ENCODE measurements at places on chromosomes 3 and 15.

DNA sequence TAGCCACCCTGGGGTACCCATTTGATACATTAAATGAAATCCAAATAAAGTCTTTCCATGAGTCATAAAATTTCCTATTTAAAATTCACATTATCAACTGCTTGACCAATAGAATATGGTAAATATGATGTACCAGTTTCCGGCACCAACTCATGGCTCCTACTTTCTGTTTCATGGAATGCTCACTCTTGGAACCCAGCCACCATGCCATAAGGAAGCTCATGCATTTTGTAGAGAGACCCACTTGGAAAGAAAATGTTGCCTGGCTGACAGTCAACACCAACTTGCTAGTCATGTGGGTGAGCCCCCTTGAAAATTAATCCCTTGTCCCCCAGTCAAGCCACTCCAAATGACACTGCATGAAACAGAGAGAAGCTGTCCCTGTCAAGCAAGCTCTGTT, 57.2 kb downstream of the WWTR1 start:
- no peak for DNase-seq

DNA sequence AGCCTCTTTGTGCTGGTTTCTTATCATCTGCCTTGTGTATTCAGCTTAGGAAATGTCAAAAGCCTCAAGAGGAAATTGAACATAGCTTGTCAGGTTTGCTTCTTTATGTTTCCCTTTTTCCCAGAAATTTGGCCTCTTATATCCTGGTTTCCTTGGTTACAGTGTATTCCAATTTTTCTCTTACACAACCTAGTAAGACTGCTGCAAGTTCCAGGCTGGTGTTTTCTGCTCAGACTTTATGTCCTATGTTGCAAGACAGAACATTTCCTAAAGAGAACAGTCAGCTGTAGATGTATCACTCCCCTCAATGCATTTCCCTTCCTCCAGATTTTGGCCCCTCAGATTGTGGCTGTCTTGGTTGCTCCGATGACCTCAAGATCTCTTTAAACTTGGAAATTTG, 102.5 kb downstream of the SH3GL3 start:
- no peak for DNase-seq

DNA sequence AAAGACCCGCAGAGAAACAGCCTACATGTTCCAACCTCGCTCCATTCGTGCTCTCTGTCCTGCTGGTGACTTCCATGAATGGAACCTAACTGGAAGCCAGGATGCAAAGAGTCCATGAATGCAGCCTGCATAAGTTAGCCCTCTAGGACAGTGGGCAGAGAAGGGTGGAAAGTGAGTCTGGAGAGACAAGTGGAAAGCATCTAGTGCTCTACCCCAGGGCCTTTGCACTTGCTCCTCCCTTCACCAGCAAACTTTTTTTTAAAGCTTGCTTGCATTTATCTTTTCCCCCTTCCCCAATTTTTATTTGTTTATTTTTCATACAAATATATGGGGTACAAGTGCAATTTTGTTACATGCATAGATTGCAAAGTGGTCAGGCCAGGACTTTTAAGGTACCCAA, 7.9 kb upstream of the CYP1A1 start:
- DNase-seq, result no peak

DNA sequence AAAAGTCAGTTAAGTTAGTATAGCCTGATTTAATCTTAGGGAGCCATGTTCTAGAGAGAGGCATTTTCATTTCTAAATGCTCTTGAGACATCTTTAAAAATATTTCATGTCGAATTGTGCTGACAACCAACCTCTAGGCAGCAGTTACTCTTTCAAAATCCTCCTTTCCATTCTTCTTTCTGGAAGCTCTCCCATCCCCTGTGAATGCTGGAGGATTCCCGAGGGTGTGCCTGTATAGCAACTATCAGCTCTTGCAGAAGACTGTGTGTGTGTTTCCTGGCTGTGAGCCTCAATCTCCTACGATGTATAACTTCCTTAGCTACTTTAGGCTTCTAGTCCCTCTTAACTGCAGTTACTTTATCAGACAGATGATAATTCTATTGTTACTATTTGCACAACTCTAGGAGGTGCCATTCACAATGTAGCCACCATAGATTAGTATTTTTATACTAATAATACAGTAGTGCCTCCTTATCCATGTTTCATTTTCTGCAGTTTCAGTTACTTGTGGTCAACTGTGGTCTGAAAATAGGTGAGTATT, 250.3 kb downstream of the EDEM1 start:
- DNase-seq, result peak; percentile 44

DNA sequence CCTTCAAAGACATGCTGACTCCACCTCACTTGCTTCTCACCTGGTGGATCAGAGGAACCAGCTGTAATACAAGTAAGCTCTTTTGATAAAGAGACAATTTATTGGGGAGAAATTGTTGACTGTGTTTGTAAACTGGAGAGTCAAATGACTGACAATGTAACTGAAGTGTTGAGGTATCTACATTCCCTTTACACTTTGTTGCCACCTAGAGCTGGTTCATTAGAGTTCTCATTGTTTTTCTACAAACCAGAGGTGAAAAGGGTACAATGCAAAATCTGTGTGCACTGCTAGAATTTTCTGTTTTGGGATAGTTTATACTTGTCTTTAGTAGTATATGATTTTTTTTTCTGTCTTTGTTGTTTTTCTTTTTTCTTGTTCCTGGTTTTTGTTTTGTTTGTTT, 8.7 kb upstream of the LRRC58 start:
- DNase-seq, result no peak

DNA sequence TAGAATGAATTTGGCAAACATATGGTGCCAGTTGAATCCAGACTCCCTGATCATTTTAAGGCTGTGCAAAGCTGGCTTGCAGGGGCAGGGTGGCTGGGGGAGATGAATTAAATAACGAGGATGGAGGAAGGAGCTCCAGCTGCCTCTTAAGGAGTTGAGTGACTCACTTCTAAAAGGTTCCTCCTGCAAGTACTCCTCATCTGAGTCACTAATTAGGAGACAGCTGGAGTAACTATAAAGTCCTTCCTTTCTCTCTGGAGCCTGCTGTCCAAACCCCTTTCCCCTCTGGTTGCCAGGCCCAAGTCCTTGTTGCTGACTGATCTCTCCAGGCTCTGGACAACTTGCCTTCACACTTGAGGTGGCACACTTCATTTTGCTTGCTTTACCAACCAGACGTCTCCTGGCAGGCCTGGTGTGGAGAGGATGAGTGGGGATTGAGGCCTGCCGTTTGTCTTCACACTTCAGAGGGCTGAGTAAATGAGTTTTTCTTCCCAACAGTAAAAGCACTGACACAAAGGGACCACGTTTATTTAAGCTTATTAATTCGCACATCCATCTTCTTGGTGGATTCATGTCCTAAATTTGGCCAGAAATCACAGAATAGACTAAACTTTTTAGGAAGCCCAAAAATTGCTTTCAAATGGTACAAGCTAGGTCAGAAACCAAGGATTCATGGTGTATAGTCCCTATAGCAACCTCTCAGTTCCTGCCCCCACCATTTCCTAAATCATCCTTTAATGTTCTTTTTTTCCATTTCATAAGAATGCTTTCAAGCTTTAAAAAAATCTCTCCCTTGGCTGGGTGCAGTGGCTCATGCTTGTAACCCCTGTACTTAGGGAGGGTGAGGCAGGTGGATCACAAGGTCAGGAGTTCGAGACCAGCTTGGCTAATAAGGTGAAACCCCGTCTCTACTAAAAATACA, 90.5 kb upstream of the MYRIP start:
- DNase-seq, result no peak

DNA sequence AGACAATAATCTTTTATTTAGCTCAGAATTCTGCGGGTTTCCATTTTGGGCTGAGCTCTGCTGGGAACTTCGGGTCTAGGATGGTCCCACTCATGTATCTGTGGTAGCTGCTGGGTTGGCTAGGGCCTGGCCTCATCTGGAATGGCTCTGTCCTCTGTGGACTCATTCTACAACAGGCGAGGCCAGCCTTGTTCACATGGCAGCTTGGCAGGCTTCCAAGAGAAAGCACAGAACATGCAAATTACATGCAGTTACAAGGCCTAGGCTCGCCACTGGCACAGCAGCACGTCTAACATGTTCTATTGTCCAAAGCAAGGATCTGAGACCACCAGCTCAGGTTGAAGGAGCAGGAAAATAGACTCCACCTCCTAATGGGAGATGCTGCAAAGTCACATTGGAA, 431.4 kb downstream of the PDCD6IP start:
- no peak for DNase-seq

DNA sequence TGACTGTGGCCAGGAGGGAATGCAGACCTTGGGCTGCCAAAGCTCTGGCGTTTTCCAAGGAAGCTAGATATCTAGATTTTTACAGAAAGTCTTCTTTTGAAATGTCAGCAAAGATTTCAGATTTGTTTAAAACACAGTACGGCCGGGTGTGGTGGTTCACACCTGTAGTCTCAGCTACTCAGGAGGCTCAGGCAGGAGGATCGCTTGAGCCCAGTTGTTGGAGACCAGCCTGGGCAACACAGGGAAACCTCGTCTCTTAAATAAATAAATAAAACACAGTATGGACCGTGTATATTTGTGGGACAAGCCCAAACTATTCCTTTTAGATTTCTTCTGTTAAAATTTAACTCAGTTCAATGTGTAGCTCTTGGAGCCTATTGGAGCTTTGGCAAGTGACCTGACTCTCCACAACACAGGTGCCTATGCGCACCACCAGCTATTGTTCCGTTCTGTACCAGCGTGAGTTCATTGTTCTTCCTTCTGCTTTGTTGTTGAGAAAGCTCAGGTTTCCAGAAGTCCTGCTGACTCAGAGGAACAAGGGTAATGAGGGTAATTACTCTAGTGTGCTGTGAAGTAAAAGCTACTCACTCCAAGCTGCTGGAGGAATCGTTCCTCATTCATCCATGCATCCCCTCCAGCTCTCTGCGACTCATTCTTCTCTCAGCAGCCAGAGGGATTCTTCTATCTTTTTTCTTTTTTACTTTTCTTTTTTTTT, 73.1 kb upstream of the SLC6A6 start:
- no peak for DNase-seq

GRCh38 chr3:64266983-64267382, 41.7 kb upstream of the PRICKLE2 start:
- no peak for DNase-seq

DNA sequence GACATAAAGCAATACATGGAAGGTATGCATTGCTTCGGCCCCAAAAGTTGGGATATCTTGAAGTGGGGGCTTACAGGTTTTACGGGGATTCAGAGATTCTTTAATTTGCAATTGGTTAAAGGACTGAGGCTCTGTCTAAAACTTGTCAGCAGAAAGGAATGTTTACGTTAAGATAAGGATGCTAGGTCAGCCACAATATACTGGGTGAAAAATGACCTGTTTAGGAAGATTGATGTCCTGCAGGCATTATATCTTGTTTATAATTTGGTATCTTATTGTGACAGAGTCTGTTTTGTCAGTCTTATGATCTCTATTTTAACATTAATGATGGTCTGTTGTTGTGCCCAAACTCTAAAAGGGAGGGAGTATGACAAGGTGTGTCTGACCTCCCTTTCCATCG, 15.3 kb upstream of the CCNDBP1 start:
- DNase-seq, result no peak

Data from hematopoietic multipotent progenitor cell treated with erythropoietin and hydrocortisone succinate and interleukin-3 and kit ligand, for 17 days (in vitro differentiated cells).